Activated CD4-positive, alpha-beta T cell treated with anti-CD3 and anti-CD28 coated beads, Interleukin-2, amount 50 U/mL, for 1 hour (primary cell): ENCODE measurements at places on chromosomes 2 and 18.

GRCh38 chr18:51442012-51442411 is 244.5 kb upstream of the MEX3C start:
- no peak for DNase-seq

GRCh38 chr2:168156661-168157060 is 90.7 kb downstream of the STK39 start:
- no peak for DNase-seq

DNA sequence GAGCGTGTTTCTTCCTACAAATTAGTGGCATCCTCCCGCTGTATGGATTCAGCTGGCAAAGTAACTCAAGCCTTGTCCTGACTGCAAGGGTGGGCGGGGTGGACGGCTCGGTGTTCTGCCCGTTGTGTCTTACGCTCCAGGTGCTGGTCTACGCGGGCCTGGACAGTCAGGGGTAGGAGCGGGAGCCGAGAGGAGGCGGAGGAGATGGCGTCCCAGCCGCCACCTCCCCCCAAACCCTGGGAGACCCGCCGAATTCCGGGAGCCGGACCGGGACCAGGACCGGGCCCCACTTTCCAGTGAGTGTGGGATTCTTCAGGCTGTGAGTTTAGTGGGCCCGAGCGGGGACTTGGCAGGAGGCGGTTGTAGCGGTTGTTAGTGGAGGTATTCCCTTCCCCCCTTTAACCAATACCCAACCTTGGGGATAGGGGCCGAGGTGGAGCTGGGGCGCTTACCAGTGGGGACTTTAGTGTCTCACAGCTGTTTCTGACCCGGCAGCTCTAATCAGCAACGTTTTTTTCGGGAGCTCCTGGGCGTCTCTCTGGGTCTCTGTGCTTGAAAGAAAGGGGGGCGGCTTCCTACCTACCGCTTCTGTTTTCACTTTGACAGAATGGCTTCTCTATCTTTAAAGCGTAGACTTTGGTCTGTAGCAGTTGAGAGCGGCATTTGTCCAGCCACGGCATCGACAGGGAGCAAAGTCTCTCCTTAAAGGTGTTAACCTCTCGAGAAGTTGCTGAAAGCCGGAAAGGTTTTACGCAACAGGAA is at the start of the genes PEX13 and PUS10:
TSS of gene PEX13 (plus strand) at position 165 of the 762 bp plus-strand sequence. CDS start at position 205, 40 bp downstream.
TSS of gene PUS10 (minus strand) at position 700 of the 762 bp plus-strand sequence. CDS start 6,365 bp downstream, outside the sequence.
- DNase-seq: peak; percentile 50

GRCh38 chr2:55865096-55865835 is 58.3 kb downstream of the EFEMP1 start:
- DNase-seq: no peak

DNA sequence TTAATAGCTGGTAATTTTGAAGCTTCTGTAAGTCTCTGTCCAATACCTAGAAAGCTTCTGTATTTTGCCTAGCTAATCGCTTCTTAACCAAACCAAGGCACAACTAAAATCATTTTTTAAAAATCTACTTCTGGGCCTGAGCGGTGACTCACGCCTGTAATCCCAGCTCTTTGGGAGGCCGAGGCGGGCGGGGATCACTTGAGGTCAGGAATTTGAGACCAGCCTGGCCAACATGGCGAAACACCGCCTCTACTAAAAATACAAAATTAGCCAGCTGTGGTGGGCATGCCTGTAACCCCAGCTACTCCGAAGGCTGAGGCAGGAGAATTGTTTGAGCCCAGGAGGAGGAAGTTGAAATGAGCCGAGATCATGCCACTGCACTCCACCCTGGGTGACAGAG is 148.6 kb upstream of the FIGN start:
- DNase-seq: no peak
